ENCODE measurements at places on chromosomes 5 and 9.

GRCh38 chr5:44807269-44807668, 1.5 kb upstream of the MRPS30 start:
- DNase-seq: no peak

- DNase-seq: no peak
Measured at GRCh38 chr9:20286969-20287368, 335.3 kb downstream of the MLLT3 start.

DNA sequence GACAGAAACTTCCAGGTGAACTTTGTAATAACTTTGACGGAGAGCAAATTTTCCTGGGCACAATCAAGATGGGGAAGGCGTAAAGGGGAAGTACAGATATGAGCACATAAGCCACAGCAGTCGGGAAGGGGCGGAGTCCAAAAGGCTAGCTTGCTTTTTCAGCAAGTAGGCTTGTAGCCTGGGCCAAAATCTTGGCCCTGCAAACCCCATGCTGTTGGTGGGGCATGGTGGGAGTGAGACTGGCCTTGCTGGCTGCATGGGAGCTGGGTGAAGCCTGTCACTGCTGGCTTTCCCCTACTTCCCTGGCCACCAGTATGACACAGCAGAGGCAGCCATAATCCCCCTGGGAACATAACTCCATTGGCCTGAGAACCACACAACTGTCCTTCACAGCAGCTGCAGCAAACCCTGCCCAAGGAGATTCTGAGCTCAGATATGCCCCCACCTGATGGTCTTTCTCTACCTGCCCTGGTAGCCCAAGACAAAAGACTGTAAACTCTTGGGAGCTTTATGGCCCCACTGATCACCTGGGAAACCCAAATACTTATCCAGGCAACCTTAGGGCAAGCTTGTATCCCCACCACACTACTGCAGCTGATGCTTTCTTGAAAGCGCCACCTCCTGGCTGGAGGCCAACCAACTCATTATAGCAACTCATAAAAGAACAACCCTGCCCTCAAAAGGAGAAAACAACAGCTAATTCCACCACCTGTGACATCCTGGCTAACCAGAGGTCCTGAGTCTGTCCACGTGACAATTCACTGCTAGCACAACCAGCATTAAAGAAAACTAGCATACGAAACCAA, 24.0 kb downstream of the DCTN4 start:
- DNase-seq: no peak

DNA sequence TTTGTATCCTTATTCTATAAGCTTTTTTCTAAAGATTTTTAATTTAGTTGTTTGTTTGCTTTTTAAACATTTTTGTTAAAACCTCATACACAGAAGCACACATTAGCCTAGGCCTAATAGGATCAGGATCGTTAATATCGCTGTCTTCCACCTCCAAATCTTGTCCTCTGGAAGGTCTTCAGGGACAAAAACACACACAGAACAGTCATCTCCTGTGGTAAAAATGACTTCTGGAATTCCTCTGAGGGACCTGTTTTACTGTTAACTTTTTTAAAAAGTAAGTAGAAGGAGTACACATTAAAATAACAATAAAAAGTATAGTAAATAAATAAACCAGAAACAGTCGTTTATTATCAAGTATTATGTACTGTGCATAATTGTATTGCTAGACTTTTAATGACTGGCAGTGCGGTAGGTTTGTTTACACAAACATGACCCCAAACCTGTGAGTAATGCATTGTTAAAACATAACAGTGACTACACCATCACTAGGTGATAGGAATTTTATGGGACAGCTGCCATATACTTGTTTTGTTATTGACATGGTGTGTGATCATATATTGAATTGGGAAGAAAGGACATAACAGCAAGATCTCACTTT, 109.6 kb downstream of the ZCCHC7 start:
- no peak for DNase-seq

GRCh38 chr9:89794918-89795317, 190.1 kb downstream of the GADD45G start:
- DNase-seq: no peak
